ENCODE measurements at places on chromosomes 7 and 10.

DNA sequence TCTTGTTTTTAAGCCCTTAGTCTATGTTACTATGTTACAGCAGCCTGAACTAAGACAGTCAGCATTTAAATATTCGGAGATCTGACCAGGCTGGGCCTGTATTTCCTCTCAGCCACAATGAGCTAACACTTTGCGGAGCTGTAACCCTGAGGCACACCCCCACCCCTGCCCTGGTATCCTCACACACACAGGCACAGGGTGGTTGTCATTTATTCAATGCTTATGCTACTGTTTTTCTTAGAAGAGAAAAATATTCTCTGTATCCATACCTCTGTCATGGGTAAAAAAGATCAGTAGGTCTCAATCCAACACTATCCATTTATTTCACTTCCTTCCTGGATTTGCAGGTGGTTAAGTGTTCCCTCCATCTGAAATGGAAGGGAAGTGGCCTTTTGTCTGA lies 80.3 kb upstream of the TRIL start:
- DNase-seq: no peak

DNA sequence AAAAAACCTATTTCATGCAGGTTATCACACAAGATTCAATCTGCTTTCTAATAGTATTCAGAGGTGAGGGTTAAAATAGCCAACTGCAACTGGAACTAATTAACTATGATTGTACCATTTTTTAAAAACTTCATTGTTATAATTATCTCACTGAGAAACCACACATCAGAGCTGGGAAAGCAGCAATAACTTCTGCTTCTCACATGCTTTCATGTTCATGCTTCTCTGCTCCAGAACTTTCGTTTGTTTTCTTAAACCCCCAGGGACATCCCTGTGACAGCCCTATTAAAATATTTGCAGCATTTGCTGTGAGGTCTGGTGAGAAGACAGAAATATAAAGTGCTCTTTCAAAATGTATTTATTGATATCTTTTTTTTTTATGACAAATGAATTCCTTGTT lies 389.0 kb upstream of the SORCS1 start:
- DNase-seq: no peak

- DNase-seq: no peak
These were observed 64.8 kb upstream of the LOXL4 start for GRCh38 chr10:98332623-98333269.

- DNase-seq: no peak
These were observed 348.1 kb downstream of the ANKRD7 start for GRCh38 chr7:118572604-118573003.

GRCh38 chr7:47510786-47511185 lies 71.1 kb downstream of the TNS3 start:
- no peak for DNase-seq

DNA sequence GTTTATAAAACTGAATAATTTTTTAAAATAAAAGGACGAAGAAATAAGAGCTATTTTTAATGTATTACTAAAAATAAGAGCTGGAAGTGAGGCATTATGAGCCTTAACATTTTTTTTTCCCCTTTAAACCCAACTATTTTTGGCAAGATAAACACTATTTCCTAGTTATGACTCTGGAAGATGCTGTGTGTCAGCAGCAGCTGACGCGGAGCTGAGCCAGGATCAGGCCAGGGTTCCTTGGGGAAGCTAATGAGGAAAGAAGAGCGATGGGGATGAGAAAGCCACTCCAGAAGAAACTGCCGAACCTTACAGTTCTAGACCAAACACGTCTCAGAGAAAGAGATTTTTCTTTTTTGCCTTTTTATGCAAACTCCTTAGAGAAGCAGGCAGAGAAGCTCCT lies 85.9 kb downstream of the USP6NL start:
- no peak for DNase-seq

DNA sequence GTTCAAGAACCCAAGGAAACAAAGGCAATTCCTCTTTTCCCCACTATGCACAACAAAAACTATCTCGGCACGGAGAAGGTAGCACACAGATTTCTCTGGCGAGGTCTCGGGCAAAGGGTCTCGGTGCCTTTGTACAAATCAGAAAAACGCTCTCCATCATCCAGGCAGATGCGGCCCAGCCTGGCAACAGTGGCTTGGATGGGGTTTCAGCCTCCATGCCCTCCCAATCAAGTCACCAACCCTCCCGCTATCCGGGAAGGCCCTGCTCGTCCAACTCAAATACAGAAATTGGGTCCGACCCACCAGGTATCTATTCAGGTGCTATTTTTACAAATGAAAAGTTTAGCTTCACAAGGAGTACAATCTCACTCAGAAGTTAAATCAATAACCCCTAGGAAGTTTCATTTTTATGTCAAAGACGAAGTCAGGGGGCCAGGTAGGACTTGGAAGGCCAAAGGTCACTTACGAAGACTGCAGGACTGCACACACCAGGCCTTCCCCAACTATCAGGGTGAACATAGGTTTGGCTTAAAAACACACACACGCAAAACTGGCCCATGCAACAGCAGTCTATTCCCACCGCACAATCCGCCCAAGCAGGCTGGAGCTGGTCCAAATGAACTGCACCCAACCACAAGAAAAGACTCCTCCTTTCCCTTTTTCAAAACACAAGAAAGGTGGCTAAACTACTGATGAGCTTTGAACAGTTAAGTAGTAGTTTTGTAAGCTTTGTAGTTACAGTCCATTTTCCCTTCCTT lies 43.0 kb downstream of the GNA12 start:
- DNase-seq: no peak

- no peak for DNase-seq
These were observed 868 bp downstream of the EMX2 start for GRCh38 chr10:117543225-117544003.

GRCh38 chr10:100043796-100044195 lies 34.0 kb upstream of the DNMBP start:
- DNase-seq: no peak

DNA sequence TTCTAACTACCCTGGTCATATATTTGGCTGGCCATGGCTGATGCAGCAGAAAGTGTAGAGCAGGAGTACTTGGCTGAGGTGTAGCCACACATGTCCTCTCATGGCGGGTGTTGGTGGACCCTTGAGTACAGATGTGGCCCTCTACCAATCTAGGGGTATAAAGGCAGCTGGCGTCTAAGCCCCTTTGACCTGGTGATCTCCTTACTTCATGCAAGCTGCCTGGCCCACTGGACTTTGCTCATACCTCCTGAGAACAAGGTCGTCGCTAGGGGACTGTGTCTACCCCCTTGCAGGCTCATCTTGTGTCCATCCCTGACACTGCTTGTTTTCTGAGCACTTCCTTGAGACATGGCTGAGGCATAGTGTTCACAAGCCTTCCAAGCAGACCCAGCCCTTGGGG lies 287.8 kb downstream of the RPS24 start:
- DNase-seq: no peak

DNA sequence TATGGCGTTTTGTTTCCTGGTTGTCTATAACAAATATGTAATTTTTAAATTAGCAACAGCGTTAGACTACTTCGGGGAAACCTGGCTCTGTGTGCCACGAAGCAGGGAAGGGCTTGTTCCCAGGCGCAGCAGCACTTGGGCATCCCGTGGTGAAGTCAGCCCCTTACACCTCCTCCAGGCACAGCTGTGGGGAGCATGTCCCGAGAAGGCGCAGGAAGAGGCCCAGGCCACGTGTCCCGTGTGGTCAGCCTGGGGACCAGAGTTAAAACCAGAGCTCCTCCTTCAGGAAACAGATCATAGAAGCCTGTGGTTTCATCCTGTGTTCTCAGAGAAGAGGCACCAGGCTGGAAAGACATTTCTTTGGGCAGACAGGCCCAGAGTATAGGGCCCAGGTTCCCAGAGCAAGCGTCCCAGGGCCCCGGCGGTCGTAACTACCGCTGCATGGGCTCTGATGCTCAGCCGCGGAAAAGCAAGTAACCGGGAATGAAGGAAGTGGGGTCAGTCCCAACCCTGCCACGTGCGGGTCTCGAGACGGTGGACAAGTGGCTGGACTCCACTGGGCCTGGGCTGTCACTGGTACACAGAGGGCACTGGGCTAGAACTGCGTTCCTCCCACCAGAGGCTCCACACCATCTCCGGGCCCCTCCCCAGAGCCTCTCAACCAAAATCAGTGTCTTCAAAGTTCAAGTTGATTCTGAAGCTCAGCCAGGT lies 7.1 kb downstream of the NUDT1 start:
- no peak for DNase-seq

GRCh38 chr10:13573960-13574359 lies 12.8 kb upstream of the PRPF18 start:
- no peak for DNase-seq

DNA sequence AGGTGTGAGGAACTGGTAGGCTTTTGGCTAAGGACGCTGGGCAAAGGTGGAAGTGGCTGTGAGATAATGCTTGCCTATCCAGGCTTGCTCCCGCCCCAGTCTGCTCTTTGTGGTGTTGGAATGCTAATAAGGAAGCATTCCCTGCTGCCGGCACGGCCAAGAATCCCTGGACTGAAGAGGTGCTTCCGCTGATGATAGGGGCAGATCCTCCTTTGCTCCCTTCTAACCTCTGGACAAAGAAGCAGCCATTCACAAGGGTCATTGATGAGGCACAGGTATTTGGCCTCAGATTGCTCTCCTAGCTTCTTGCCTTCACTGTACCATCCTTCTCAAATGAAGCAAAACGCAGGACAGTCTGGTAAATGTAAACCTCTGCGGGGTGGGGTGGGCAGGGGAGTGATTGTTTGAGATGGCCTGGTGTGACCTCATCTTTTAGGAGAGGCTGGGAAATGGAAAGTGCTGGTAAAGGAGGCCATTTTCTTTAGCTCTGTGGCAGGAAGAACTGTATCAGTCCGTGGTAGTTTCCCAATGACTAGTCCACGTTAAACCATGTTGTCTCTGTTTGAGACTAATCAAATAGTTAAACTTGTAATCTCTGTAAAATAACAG lies 1.7 kb downstream of the PGAM1 start:
- no peak for DNase-seq

DNA sequence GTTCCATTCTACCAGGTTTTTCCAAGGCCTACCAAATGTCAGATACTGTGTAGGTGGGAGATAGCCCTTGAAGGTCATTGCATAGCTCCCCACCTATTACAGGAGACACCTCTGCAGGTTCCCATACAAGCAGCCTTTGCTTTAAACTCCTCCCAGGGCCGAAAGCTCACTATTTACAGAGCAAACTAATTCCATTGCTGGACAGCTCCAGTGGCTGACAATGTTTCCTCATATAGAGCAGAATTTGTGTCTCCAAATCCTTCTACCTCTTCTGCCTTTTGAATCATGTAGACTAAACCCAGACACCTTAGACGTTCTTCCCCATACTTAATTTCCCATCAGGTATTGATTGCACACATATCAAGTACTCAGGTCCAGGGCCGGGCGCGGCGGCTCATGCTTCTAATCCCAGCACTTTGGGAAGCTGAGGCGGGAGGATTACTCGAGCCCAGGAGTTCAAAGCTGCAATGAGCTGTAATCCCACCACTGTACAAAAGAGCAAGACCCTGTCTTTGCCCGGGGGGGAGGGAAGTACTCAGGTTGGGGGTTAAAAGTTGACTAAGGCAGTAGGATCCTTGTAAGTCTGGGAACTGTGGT lies 2.1 kb downstream of the CNNM1 start:
- DNase-seq: no peak

GRCh38 chr7:134420424-134421125 lies 38.3 kb downstream of the AKR1B1 start:
- DNase-seq: no peak

All from stimulated activated CD4-positive, alpha-beta T cell treated with anti-CD3 and anti-CD28 coated beads, Interleukin-15, amount 100 ng/mL, for 48 hours (primary cell).